ENCODE measurements at places on chromosomes 12 and 14. TPM values are rescaled to one million over a fixed set of nuclear protein-coding genes. Genes with fewer than 3 reads are reported as not detected.

TC2N gene
- 17.1 TPM for total RNA-seq

CRACR2A gene
- total RNA-seq = 2.1 TPM

NANOG gene
- 0.20 TPM for total RNA-seq

RDH12 gene
- 2.0 TPM for total RNA-seq

DYRK4 gene
- 79.4 TPM for total RNA-seq

P2RX7 gene
- 8.7 TPM for total RNA-seq

SMARCD1 gene
- total RNA-seq = 34.7 TPM

ANKRD33 gene
- total RNA-seq = not detected

CCDC60 gene
- total RNA-seq = 3.7 TPM

FERMT2 gene
- total RNA-seq = 158 TPM

FLVCR2 gene
- total RNA-seq = 19.0 TPM

All from spinal cord (tissue), 10 donors.